ENCODE measurements at places on chromosomes 6 and 20. TPM values are rescaled to one million over a fixed set of nuclear protein-coding genes. Genes with fewer than 3 reads are reported as not detected.

DNA sequence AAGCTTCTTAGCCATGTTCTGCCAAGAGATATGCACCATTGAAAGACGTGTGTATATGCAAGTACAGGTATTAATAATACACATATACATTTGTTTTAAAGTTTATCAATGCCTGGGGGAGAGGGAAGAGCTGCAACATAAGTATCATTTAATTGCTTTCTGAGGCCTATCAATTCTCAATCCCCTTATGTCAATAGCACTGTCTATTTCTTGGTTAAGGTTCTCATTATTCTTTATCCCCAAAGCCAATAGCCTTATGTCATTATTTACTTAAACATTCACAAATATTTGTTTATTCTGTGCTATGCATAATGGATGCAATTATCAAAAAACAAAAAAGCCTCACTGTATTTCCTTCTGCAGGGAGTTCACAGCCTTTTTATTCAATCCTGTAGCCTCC, 350.3 kb upstream of the KCNQ5 start:
- no peak for DNase-seq

- peak; percentile 60 for DNase-seq
Measured at GRCh38 chr6:127641905-127642304, 64.9 kb downstream of the C6orf58 start.

- DNase-seq = peak; percentile 67
Measured at GRCh38 chr6:71194724-71195123, 93.9 kb upstream of the OGFRL1 start.

GRCh38 chr20:5171064-5171789, 44.4 kb downstream of the CDS2 start:
- no peak for DNase-seq

DNA sequence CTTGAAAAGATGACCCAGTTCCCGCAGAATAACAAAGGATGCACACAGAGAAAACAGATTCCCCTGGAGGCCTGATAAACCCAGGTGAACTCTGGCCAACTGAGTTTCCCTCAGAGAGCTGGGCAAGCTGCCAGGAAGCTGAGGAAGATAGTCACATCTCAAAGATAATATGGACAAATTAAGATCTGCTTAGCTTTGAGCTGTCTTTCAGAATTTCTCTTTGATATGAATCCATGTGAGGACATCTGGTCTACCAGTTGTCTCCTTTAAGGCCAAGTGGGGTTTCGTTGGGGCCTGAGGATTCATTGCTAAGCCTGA, 59.5 kb downstream of the ID4 start:
- DNase-seq = peak; percentile 4

- peak; percentile 43 for DNase-seq
Measured at GRCh38 chr6:166582258-166582657, 4.2 kb downstream of the RAMACL start.

The CYP21A2 gene
- polyA plus RNA-seq = not detected

The PTGIS gene
- polyA plus RNA-seq = 114 TPM

The TENT5A gene
- 39.2 TPM for polyA plus RNA-seq

Data from GM23248 (cell line).